Activated naive CD4-positive, alpha-beta T cell treated with anti-CD3 and anti-CD28 coated beads, Interleukin-2, amount 50 U/mL, for 16 hours (primary cell): ENCODE measurements at places on chromosomes 13 and 19.

GRCh38 chr13:33931397-33932311, 113.7 kb downstream of the RFC3 start:
- no peak for DNase-seq

GRCh38 chr19:3942790-3943409, 10.0 kb downstream of the NMRK2 start:
- no peak for DNase-seq

- no peak for DNase-seq
These were observed 3.8 kb downstream of the GRIK5 start for GRCh38 chr19:42066075-42066754.

GRCh38 chr13:84641491-84641890, 759.2 kb upstream of the SLITRK1 start:
- DNase-seq: no peak

DNA sequence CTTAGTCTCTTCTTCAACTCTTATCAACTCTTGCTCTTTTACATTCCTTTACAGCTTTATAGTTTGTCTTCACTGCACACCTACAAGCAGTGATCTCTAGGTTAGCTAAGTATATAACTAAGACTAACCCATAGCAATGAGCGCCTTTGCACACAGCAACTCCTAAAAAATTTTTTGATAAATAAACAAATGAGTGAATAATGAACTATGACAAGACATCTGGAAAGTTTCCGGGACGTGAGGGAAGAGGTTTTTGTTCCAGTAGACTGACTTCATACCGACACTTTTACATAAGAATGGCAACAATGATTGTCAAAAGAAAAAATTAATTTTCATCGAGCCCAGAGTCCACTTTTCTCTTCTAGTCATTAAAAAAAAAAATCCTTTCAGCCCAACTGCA, 98.3 kb downstream of the ELF1 start:
- DNase-seq: no peak

- no peak for DNase-seq
These were observed 734.3 kb upstream of the MIR17HG start for GRCh38 chr13:90613076-90613795.

DNA sequence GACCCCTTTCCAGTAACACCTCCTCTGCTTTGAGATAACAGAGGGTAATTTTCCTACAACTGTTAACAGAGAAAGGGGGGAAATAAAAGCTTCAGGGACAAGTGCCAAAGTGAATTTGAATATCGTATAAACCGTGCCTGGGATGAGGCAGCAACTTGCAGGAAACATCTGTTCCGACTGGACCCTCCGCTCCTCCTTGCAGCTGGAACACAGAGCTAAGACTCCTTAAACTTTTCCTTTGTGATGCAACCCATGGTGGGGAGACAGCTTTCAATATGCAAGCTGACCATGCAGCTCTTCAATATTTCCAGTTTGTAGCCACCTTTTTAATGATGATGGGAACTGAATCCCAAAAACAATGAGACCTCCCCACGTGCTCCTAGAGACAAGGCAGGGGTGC, 432.6 kb downstream of the ZNF536 start:
- no peak for DNase-seq

GRCh38 chr13:114124921-114125320, 7.5 kb downstream of the RASA3 start:
- peak; percentile 79 for DNase-seq

DNA sequence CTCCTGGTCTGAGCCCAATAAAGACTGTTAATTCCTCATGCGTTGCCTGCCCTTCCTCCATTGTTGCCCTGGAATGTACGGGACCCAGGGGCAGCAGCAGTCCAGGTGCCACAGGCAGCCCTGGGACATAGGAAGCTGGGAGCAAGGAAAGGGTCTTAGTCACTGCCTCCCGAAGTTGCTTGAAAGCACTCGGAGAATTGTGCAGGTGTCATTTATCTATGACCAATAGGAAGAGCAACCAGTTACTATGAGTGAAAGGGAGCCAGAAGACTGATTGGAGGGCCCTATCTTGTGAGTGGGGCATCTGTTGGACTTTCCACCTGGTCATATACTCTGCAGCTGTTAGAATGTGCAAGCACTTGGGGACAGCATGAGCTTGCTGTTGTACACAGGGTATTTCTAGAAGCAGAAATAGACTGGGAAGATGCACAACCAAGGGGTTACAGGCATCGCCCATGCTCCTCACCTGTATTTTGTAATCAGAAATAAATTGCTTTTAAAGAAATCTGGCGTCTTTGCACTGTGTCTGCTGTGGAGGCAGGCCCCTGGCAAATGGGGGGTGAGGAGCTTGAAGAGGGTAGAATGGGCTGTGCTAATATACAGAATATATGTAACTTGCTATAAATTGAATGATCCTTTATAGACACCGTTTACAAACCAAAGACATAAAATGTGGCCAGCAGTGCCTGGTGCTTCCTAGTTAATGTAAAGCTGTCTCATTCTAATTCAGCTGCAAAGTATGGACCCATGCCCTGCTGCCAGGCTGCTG, 4.2 kb upstream of the RPS11 start:
- no peak for DNase-seq

GRCh38 chr19:13408889-13409518, 97.3 kb downstream of the CACNA1A start:
- no peak for DNase-seq

DNA sequence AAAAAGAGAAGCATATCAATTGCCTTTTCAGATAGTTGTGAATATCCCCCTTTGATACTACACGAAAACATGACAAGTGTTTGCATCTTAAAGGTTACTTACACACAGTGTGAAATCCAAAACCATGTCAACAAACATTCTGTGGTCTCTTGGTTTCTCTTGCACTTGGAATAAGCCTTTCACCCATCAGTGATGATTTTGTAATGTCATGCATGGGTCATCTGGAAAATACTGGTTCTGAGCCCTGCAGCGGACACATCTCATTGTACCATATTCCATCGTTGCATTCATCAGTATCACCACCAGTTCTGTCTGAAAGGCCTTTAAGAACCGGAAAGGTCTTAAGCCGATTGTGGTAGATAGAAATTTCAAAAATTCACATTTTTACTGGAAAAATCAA, 65.4 kb upstream of the SOX1 start:
- no peak for DNase-seq

- no peak for DNase-seq
These were observed 50.8 kb downstream of the ZAR1L start for GRCh38 chr13:32264407-32264806.

DNA sequence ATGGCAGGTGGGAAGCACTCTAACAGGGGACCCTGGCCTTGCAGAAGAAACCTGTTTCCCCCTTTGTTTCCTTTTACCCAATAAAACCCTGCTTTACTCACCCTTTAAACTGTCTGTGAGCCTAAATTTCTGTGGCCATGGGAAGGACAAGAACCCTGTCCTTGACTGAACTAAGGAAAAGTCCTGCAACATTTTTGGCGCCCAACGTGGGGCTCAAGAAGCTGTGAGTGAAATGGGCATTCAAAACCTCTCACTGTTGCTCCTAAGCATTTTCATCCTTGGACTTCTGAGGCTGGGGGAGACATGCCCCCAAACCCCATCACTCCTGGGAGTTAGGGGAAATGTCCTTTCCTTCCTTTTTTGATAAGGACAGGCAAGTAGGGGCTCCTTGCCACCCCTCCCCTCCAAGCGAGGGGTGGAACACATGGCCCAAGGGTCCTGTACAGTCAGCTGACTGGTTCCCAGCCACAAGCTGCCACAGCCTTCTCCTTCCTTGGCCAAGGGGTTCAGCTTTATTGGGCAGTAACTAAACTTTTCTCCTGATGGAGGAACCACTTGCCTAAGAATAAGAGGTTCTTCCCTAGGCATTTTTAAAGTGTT, 381.6 kb downstream of the KLF5 start:
- DNase-seq: peak; percentile 14

GRCh38 chr13:27660511-27660910, 38.8 kb downstream of the POLR1D start:
- DNase-seq: no peak

GRCh38 chr13:21925720-21926119, 254.8 kb downstream of the FGF9 start:
- no peak for DNase-seq

GRCh38 chr19:51980116-51980736, 6.4 kb downstream of the ZNF350 start:
- no peak for DNase-seq

GRCh38 chr13:20272104-20272503, 40.0 kb upstream of the GJB6 start:
- DNase-seq: no peak

DNA sequence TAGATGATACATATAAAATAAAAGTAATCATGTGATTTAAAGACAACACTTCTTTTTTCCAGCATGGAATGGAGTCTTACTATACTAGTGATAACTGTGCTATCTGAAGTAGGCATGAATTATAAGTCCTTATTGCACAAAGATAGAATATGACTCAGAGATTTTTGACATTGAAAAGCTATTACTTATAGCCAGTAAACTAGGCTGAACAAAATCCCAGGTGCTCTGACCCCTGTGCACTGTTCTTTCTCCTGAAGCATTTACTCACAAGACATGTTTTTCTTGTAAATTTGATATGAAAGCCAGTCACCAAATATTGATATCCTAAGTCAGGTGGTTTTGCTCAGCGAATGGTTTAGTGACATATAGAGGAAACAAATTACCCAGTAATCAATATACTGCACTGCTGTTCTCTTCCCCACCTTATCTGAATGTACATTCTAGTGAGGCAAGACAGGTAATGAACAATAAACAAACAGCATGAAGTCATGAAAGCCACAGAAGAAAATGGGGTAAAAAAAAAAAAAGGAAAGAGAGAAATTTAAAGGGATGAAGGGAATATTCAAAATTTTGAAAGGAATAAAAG, 1567.0 kb upstream of the SPRY2 start:
- DNase-seq: no peak

GRCh38 chr19:16496613-16496983, 404 bp downstream of the C19orf44 start:
- no peak for DNase-seq

- DNase-seq: no peak
These were observed 478.1 kb upstream of the NBEA start for GRCh38 chr13:34464011-34464410.

- DNase-seq: no peak
These were observed 27.4 kb upstream of the DCLK1 start for GRCh38 chr13:36158611-36159010.

DNA sequence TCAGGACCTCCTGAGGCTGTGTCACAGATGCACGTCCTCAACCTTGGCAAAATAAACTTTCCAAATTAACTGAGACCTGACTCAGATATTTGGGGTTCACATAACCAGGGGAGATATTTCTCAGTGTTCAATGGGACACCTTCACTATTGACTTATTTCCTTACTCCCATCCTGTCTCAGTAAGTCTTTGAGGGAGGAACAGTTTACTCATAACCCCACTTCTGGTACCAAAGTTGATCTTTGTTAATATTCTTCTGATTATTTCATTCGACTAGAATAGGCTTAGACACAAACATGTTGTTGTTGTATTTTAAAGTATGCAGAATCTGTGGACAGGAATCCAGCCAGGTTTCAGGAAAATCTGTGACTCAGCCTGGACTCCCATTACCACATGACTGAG, 34.6 kb upstream of the CHST8 start:
- DNase-seq: no peak

- no peak for DNase-seq
These were observed 1096.8 kb upstream of the PCDH20 start for GRCh38 chr13:62512194-62513141.

GRCh38 chr13:65600702-65601101, 1629.4 kb downstream of the PCDH9 start:
- no peak for DNase-seq

DNA sequence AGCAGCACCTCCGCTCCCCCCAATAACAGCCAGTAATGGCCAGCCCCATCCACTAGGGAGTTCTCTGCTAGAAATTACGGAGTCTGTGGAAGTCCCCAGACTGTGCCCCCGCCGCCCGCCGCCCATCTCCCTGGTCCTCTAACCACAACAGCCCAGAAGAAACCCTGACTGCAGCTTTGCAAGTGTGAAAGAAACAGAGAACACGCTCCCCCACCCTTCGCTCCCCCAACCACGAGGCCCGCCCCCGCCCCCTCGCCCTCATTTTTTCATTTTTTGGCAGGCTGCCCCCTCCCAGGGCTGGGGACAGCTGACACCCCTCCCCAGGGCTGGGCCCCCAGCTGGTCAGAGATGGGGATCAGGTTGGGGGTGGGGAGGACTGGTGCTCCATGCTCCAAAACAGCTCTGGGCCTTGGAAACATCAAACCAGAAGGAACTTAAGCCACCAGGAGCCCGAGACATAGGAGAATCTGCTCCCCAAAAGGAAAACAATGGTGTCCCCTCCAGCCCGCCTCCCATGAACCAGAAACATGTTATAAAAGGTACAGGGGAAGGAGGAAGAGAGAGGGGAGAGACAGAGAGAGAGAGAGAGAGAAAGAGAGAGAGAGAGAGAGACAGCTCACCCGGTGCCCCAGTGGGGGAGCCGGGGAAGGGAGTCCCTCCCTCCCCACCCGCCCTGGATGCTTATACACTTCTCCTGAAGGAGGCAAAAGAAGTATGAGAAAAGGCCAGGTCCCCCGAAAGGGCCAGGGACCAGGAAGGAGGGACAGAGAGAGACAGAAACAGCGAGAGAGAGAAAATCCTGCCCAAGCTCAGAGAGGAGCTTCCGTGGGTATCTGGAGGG, 29.8 kb upstream of the ASF1B start:
- DNase-seq: no peak

- DNase-seq: no peak
These were observed 60.9 kb downstream of the FRY start for GRCh38 chr13:32092496-32092895.

DNA sequence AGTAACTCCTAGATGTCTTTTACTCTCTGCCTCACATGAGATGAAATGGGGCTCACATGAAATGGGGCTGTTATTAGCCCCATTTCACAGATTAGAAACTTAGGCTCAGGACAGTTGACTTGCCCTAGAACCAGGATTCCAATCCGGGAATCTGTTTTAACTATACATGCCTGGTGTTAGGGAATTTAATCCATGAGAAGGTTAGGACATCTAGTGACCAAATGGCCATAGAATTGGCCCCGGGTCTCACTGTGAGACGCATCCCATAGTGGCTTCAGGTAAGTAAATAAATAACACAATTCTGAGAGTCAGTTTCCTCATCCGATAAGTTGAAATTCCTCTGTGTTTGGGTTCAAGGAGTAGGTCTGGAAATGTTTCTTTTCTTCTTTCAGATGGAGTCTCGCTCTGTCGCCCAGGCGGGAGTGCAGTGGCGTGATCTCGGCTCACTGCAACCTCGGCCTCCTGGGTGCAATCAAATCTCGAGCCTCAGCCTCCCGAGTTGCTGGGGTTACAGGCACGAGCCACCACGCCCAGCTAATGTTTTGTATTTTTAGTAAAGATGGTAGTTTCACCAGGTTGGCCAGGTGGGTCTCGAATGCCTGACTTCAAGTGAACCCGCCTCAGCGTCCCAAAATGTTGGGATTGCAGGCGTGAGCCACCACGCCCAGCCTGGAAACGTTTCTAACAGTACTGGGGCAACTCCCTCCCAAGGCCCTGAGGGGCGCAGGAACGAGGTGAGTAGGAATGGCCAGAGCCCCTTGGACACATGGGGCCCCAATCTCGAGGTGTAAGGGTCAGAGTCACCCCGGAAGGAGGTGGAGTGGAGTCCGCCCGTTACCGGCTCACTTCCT, 1.2 kb upstream of the ZNF574 start:
- no peak for DNase-seq
